ENCODE measurements at places on chromosomes 11 and 22. TPM values are rescaled to one million over a fixed set of nuclear protein-coding genes. Genes with fewer than 3 reads are reported as not detected.
A peak's percentile ranks its signal among the peaks of the same experiment; 100 is the strongest.

DNA sequence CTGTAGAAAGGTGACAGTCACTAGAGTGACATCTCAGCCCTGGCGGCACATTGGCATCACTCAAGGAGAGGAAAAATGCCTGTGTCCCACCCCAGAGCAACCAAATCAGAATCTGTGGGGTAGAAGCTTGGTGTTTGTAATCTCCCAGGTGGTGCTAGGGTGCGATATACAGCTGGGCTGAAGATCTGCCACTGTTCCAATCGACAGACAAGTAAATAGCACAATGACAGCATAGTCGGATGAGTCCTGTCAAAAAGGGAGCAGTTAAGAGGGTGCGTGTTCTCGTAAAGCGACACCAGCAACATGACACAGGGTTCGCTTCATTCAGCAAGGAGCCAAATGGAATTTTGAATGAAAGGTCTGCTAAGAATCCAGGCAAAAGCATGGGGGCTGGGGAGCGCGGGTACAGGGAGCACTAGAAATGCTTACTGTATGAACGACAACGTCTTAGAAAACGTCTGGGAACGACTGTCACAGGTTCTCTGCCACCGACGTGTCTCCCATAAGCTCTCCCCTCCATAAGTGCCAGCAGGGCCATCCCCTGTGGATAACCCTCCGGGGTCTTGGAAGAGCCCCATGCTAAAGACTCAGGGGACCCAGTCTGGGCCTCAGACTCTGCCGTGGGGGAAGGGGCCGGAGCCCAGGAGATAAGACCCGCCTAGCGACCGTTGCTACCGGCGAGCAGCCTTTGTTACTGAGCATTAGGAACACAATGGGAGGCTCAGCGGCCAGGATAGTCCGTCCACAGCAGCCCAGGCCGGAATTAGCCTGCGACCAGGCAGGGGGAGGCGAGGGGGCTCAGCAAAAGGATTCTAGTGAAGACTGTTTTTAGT, 20.8 kb downstream of the ADA2 start:
- DNase-seq: no peak

DNA sequence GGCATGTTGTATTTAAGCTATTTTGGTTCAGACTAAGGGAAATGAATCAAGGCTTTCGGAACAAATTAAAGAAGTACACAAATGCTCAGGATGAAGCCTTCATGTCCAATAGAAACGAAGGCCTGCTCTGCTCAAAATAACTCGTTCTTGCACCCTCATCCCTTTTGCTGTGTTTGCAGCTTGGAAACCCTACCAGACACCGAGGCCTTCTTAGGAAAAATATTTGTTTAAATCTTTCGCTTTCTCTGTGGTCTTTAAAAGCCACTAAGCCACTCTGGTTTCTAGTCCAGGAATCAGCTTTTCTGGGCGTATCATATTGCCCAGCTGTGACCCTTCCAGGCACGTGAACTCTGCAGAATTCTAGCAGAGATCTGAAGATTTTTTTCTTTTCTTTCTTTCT, 60.9 kb upstream of the HSPA8 start:
- no peak for DNase-seq

DNA sequence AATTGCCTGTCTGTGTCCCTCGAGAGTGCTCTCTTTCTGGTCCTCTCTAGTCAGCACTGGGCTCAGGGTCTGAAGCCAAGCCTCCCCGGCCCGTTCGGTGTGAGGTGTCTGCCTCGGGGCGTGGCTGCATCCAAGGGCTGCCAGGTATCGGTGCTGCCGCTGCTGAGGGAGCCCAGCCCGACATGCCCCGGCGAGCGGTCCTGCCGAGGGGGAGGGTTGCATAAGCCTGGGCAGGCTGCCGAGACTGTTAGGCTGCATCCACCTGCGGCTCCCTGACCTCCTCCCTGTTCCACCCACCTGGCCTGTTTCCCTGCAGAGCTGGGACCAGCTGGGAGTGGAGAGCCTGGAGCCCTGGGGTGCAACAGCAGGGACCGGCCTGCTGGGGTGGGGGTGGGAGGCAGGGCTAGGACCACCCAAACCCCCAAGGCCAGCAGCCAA, 6.3 kb downstream of the OVOL1 start:
- DNase-seq: no peak

SULT4A1 gene
- polyA plus RNA-seq: not detected

DNA sequence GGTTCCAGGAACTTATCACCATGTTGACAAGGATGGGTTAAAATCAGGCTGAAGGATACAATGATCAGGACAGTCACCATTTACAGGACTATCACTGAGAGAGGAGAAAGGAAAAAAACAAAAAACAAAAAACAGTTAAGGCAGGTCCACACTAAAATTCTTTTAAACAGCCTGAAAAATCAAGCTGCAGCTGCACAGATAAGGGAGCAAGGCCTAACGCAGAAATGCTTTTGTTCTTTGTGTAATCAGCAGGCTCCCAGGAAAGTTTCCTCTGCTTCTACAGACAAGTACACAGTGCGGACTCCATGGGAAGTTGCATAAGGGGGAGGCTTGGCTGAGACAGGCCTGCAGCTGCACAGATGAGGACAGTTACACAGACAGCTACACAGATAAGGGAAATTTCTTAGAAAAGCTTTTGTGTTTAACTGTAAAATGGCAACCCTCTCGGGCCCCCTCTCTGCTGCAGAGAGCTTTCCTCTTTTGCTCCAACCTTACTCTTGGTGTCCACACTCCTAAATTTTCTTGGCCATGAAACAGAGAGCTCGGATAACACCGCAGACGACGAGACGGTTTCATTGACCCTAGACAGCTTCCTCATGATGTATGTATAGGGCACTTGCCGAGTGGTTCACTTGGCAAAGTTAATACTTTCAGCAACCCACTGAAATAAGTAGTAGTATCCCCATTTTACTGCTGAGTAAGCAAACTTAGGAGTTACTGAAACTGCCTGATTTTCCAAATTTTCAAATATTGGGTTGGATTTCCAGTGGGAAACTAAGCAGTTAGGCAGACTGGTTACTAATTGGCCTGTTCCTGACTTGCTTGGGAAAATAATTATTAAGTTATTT, 45.5 kb downstream of the PIWIL3 start:
- no peak for DNase-seq

PHF5A gene
- polyA plus RNA-seq: 78.4 TPM

GRCh38 chr11:11622772-11623171, 967 bp upstream of the GALNT18 start:
- DNase-seq: no peak

DNA sequence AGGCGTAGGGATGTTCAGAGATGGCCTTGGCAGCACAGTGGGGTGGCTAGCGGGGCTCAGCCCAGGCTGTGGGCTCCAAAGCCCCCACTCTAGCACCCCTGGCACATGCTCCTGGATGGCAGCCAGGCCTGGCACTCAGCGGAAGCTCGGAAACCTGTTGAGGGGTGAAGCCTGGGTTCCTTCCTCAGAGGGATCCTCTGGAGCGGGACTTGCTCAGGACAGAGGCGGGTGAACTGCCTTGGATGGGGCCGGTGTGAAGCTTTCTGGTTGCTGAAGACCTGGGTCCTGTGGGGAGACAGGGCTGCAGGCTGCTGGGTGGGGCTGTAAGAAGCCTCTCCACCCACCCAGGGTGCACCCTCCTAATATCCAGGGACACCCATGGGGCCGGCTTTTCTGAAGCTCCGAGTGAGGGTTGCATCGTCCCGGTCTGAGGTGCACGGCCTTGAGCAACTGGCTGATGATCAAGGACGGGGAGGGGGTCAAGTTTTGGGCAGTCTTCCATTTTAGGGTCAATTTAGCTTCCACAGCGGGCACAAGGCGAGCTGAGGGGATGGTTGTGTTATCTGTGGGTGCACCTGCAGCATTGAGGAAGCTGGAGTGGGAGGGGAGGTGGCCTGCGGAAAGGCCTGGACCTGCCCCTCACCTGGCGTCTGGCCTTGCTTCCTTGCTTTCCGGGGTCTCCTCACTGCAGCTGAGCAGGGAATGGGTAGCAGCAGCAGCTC, 5.2 kb downstream of the MRGPRE start:
- no peak for DNase-seq

GRCh38 chr22:29265305-29265704, 2.5 kb downstream of the RHBDD3 start:
- no peak for DNase-seq

- peak; percentile 60 for DNase-seq
These were observed 769.8 kb downstream of the METTL15 start for GRCh38 chr11:28878025-28878424.

KRTAP5-2 gene
- polyA plus RNA-seq: not detected

- DNase-seq: peak; percentile 29
These were observed 24.1 kb upstream of the CHKA start for GRCh38 chr11:68145120-68145866.

DDT gene
- 188 TPM for polyA plus RNA-seq

C11orf65 gene
- polyA plus RNA-seq: 0.16 TPM

GRCh38 chr11:132349811-132350733, 979.7 kb downstream of the NTM start:
- no peak for DNase-seq

FREY1 gene
- polyA plus RNA-seq: 0.22 TPM

DNA sequence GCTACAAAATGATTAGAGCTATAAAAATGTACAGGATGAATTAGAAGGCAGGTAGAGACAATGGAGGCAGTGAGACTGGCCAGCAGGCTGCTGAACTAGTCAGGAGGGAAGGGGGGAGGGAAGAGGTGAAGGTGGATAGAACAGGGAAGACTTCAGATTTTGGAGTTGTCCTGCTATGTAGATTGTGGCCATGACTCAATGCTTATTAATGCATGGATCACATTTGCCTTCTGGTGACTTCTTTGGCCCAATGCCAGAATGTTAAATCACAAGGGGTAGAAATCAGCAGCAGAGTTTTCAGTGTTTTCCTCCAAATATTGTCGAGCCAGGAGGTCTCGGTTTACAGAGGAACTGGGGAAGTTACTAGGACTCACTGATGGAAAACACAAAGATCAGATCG, 346.6 kb downstream of the AASDHPPT start:
- peak; percentile 1 for DNase-seq

GRCh38 chr22:39593931-39594285, 23.4 kb downstream of the CACNA1I start:
- DNase-seq: no peak

- peak; percentile 22 for DNase-seq
These were observed 39.8 kb downstream of the SYN3 start for GRCh38 chr22:33018232-33018864.

DNA sequence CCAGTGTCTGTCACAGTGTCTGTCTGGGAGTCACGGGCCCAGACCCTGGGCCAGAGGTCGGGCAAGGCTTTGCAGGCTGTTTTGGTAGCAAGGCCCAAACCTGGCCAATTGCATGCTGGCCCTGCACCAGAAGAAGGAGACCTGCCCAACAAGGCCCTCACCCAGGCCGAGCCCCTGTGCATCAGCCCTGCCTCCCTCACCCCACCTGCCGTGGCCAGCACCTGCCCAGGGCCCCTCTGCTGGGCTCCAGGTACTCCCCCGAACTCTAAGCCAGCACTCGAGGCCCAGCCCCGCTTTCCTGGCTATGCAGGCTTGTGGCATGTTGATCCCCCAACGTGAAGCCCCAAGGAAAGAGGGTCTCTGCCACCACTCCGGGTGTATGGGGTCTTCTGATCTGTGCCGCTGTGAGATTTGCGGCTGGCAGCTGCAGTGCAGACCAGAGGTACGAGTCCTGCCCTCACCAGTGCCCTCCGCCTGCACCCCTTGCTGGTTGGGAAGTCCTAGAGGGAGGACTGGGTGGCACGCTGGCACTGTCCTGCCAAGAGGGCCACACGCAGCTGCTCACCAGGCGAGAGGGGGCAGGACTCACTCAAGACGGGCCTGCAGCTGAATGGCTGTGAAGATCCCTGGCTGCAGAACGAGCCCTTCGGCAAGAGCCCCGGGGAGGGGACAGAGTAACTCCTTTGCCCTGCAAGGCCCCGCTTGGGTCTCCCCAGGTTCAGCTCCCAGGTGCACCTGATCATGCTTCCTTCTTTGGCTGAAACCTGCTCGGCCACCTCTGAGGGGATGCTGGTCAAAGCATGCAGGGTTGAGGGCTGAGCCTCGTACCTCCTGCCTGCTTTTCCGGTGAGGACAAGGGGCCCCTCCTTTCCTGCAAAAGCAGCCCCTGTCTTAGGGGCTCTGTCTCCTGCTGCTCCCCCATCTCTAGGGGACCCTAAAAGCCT, 6.7 kb upstream of the SEPTIN5 start:
- DNase-seq: no peak

GRCh38 chr11:11909727-11910126, 68.0 kb downstream of the USP47 start:
- DNase-seq: no peak

MUC6 gene
- not detected for polyA plus RNA-seq

DNA sequence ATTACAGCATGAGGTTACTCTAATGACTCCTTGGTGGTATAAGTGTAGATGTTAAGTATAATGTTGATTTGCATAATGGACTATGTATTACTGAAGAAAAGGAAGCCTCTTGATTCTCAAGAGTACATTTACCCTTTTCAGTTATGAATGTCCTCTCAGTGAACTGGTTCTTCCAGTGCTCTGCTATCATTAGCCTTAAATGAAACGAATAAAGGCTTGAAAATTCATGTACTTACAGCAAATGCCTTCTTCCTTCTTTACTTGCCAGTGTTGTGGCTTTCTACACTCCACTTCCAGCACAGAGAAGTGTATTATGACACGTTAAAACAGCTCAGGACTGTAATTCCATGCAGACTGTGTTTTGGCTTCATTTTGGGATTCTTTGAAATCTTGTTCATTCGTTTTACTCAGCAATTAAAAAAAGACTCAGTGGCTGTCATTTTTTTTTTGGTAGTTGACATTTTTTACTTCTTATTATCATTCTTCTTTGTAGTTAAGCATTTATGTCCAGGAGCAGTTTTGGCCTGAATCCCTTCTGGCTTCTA, 96.9 kb downstream of the MTMR3 start:
- DNase-seq: no peak

GRCh38 chr22:38080850-38081635, 2.9 kb downstream of the SLC16A8 start:
- DNase-seq: no peak

SMC1B gene
- polyA plus RNA-seq: 0.03 TPM

- no peak for DNase-seq
These were observed 100.4 kb upstream of the DDI1 start for GRCh38 chr11:103936059-103936458.

GRCh38 chr11:60987577-60988277, 16.2 kb downstream of the CD6 start:
- no peak for DNase-seq

DNA sequence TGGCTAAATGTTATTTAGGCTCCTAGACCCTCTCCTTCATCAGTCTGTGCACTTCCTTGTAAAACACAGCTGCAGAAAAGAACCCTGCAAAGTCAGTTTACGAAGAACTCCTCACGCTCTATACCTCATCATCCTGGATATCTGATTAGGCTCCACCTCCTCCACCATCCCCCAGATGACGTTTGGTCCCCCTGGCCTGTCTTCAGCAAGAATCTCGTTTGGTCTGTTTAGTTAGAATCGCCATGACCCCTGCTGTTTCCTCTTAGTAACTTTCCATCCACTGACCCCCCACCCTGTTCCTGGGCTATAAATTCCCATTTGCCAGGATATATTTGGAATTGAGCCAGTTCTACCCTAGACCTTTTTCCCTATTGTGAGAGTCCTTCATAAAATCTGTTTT, 214.1 kb downstream of the OPCML start:
- no peak for DNase-seq

- DNase-seq: peak; percentile 61
These were observed 682.6 kb downstream of the KCNA4 start for GRCh38 chr11:29333993-29334775.

All from A549 (cell line).